Activated CD8-positive, alpha-beta T cell treated with anti-CD3 and anti-CD28 coated beads, Interleukin-2, amount 10 ng/mL, durations not matched to agents 7 days and 5 days (primary cell): ENCODE measurements at places on chromosomes 1 and 21. TPM values are rescaled to one million over a fixed set of nuclear protein-coding genes. Genes with fewer than 3 reads are reported as not detected.

LCE1B gene
- total RNA-seq: not detected

APCS gene
- total RNA-seq: not detected

S100A12 gene
- not detected for total RNA-seq

C1orf226 gene
- not detected for total RNA-seq

TLR5 gene
- 0.44 TPM for total RNA-seq

TTLL7 gene
- total RNA-seq: 1.1 TPM

CA14 gene
- total RNA-seq: not detected

GPR153 gene
- total RNA-seq: 1.0 TPM

GBP2 gene
- 95.8 TPM for total RNA-seq

LYPD8 gene
- total RNA-seq: not detected

SPRR2A gene
- not detected for total RNA-seq

ESRRG gene
- not detected for total RNA-seq

F5 gene
- 1.4 TPM for total RNA-seq

ACTN2 gene
- total RNA-seq: not detected

OR2G6 gene
- total RNA-seq: not detected

ERICH3 gene
- not detected for total RNA-seq

SPRR2F gene
- not detected for total RNA-seq

TSSK3 gene
- not detected for total RNA-seq

HFM1 gene
- total RNA-seq: not detected

EPHA10 gene
- total RNA-seq: not detected
